Stimulated activated CD4-positive, alpha-beta T cell treated with anti-CD3 and anti-CD28 coated beads, Interleukin-4, amount 100 ng/mL, for 1 hour (primary cell): ENCODE measurements at places on chromosomes 16 and 17.

DNA sequence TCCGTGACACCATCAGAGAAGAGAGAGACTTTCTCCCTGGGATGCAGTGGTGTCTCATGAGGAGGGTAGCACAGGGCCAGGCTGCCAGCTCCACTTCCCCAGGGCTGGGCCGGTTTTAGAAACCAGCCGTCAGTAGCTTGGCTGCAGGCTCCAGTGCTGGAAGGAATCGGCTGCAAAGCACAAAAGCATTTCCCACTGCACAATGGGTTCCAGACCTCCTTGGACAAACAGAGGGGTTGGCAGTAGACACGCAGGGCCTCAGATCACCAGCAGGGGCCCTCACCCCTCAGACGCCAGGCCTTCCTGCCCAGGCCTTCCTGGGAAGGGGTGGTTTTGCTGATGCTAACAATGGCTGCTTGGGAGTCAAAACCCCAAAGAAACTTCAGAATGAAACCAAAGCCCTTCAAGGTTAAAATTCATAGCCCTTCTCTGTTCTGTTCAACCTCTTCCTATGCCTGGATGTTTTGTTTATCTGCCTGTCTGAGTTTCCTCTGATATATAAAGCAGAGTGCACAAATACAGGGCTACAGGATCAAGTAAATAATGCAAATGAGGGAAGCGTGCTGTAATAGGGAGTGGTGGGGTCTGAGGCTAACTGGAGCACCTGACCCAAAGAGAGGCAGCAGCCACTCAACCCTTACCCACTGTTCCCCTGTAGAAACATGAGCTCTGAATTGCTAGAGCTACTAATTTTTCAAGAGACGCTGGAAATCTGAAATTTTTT, 26.2 kb downstream of the TEKT5 start:
- DNase-seq, result peak; percentile 4

GRCh38 chr16:69921127-69921526, 30.0 kb upstream of the CLEC18A start:
- DNase-seq, result no peak

GRCh38 chr17:57663326-57664070, 81.6 kb downstream of the CCDC182 start:
- DNase-seq, result no peak

GRCh38 chr17:81336930-81337325, 41.8 kb upstream of the SLC38A10 start:
- no peak for DNase-seq

DNA sequence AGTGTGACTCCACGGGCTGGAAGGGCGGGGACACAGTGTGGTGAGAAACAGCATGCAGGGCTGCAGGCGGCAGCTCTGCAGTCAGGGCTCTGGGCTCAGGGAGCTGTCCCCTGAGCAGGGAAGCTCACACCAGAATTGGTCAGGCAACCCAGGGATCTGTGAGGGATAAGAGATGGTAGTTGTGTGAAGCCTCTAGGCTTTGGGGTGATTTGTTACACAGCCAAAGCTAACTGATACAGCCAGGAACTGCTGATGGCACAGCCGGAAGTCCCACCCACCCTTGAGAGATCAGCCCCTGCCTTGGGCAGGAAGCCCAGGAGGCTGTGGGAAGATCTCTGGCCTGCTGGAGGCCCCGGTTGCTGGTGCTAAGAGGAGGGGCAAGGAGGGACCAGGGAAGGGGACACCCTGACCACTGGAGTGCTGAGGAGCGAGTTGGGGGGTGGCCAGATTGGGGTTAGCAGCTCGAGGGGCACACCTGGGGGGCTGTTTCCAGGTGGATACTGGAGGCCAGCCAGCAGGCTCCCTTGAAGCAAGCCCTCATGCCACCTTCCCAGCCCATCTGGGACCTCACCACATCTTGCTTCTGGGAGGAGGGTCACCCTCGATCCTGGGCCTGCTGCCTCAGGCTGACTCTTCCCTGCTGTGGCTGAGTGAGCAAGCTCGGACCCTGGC, 25.2 kb downstream of the NPTX1 start:
- DNase-seq, result no peak

- DNase-seq, result no peak
Observed at GRCh38 chr17:266701-267667, 85.5 kb upstream of the DOC2B start.

DNA sequence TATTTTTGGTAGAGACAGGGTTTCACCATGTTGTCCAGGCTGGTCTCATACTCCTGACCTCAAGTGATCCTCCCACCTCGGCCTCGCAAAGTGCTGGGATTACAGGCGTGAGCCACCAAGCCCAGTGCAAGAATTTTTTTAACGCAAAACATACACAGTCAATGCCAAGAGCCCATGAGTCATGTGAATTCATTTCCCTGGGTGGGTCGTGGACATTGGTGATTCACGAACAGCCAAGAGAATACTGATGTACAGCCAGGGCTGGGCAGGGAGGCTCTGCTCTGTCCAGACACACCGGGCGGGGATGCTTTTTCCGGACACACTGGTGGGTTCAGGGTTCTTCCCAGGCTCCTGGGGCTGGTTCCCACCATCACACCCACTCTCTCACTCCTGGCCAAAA, 17.7 kb downstream of the SLC38A8 start:
- no peak for DNase-seq

DNA sequence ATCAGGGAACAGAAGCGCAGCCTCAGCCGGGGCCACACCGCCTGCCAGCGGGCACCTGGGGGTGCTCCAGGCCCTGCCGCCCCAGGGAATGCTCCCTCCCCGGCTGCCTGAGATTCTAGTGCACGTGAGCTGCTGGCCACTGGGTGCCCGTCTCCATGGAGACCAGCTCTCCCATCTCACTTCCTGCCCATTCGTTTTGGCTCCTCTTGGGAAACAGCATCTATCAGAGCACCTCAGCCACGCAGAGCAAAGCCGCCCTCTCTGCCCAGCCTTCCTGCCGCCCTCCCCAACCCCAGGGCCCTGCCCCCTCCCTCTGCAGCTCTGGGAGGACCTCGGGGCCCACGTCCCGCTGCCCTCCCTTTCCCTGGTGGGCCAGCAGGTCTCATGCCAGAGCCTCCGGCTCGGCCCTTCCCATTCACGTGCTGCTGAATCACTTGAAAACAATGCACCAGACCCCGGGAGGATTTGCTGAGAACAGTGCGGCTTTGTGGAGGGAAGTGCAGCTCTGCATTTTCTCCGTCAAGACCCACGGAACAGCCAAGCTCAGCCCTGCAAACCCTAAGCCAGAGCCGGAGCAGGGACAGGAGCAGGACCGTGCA, 19.4 kb downstream of the CEP295NL start:
- DNase-seq, result no peak

DNA sequence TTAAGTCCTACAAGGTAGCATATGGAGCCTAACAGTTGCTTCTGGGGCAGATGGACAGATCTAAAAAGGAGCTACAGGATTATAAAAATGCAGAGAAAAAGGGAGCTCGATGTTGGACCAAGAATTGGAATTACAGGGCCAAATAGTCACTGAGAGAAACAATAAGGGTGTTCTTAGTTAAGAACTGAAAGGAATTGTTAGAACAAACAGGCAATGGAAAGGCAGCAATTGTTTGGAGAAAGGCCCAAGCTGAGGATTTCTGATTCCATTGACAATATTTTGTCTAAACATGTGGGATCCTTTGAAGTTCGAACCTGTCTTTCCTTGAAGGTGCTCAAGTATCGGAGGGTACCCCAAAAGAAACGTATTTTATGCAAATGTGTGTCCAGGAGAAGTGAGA, 513.6 kb upstream of the CDH8 start:
- no peak for DNase-seq

DNA sequence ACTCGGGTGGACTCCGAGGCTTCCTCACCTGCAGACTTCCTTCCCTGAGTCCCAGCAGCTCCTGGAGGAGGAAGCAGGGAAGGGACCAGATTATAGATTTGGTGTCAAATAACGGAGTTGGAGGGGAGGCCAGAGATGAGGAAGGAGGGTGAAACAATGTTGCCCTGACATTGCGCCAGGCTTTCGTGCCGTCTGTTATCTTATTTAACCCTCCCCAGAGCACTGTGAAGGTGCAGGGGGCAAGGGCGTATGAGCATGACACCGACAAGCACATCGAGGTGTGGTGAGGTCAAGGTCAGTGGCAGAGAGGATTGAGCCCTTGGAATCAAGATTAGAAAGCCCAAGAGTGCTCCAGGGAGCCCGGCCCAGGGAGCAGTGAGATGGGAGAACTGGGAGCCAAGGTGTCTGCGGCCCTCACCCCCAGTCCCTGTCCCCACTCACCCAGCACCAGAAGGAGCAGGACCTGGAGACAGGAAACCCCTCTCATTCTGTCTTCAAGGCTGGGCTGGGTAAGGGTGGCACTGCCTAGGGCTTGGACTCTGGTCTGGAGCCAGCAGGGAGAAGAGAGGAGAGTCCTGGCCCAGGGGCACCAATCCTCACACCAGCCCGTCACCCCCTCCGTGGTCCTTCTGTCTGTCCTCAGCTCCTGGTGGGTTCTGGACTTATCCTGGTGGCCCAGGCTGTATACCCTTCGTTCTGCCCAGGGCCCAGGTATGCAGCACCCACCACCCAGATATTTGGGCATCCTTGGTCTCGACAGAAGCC, 1.1 kb downstream of the PRSS33 start:
- no peak for DNase-seq

- no peak for DNase-seq
Observed at GRCh38 chr16:70681382-70682238, 4.2 kb downstream of the MTSS2 start.

GRCh38 chr17:64003526-64004121, 5.5 kb downstream of the PRR29 start:
- DNase-seq, result no peak

DNA sequence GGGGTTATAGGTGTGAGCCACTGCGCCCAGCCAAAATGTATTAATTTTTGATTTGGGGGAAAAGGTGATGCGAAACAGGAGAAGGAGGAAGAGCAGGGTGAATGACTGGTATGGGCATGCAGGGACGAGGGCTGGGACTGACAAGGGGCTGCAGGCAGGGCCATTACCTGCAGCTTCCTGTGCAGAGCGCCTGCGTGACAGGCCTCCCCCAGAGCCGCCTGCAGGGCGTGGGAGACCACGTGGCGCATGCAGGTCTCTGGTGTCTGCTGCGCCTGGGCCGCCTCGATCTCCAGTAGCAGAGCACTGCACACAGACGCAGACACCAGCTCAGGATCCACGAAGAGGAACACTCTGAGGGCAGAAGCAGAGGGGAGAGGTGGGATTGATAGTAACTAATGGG, 32.4 kb downstream of the PIK3R6 start:
- DNase-seq, result no peak

DNA sequence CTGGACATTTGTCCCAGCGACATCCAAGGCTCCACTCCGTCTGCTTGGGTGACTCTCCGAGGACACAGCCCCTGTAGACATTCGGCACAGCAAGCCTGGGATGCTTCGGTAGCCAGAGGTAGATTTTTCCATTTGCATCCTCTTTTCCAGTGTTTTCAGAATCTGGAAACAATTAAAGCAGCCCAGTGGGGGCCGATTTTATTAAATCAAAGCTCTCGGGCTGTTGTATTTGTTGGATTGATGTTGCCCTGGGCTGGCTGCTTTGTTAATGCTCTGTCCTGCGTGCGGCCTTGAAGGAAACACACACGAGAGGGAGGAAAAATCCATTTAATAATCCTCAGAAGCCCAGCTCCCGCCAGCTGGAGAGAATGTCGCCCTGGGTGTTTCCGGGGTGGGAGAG, 158.1 kb upstream of the CIBAR2 start:
- DNase-seq, result no peak

- DNase-seq, result no peak
Observed at GRCh38 chr17:72119077-72119872, 1.5 kb upstream of the SOX9 start.

DNA sequence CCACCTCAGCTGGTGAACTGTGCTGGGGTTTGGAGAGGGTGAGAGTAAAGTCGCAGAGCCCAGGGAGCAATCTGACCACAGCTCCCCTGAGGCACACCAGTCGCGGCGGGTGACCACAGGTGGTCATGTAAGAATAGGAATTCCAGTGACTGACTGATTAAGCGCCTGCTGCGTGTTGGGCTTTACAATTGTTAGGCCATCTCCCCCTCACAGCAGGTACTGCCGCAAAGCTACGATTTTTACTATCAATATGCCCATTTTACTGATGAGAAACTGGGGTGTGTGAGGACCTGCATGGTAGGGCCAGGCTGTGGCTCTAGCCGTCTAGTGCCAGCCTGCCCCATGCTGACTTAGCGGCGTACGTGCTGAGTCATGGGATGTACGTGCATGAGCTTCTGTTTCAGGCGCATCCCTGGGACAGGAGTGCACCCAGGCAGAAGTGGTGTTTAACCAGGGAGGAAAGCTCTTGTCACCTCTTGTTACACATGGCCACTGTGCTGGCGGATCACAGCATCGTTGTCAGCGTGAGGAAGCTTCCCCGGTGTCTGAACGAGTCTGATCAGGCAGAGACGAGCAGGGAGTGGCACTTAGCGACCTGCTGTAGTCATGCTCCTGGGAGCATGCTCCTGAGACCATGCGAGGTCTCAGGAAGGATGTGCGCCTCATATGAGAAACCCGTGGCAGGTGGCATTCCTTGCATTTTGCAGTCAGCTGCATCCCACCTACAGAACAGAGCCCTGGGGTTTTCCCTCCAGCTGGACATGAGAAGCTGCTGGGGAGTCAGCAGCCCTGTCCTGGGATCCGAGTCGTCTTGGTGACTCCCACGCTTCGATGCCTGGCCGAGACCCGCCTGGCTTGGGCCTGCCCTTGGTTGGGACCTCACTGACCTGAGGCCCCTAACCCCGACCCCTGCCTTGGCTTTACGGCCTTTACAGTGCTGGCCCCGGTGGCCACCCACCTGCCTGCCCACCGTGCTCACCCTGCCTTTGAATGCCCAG, 163.7 kb upstream of the CHMP6 start:
- DNase-seq, result peak; percentile 0

- DNase-seq, result peak; percentile 50
Observed at GRCh38 chr17:28416703-28417311, 10.8 kb upstream of the SLC46A1 start.

- no peak for DNase-seq
Observed at GRCh38 chr17:41444640-41445039, 3.9 kb upstream of the KRT38 start.

- no peak for DNase-seq
Observed at GRCh38 chr16:22070361-22071330, 21.7 kb upstream of the VWA3A start.

- DNase-seq, result no peak
Observed at GRCh38 chr17:33970279-33970678, 284.8 kb upstream of the CCL2 start.

DNA sequence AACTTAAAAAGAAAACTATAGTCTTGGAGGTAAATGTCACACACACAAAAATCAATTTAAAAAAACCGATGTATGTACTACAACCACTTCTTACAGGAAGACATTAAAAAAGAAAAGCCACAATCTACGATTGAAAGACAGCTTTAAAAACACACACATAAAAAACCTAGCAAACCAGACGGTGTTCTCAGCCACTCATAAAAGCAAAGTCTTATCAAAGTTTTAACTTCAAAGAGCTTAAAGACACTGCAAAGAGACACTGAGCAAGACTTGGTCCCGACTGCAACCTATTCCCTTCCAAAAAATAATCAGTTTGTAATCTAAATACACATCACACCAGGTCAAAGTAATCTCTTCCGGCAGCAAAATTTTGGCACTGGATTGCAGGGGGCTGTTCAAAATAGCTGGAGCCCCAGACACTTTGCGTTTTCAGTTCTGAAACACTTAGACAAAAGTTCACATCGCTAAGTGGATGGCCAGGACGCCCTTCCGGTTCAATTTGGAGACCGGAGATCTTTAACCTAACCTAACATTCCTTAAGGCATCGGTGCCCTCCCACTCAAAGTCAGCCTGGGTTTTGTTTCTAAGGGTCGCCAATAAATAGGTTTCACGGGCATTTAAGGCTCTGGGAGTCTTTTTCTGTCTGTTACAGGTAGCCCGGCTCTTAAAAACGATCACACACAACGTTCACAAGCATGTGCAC, 2.6 kb downstream of the ZCCHC14 start:
- no peak for DNase-seq
